ENCODE measurements at places on chromosomes 6 and 20.

DNA sequence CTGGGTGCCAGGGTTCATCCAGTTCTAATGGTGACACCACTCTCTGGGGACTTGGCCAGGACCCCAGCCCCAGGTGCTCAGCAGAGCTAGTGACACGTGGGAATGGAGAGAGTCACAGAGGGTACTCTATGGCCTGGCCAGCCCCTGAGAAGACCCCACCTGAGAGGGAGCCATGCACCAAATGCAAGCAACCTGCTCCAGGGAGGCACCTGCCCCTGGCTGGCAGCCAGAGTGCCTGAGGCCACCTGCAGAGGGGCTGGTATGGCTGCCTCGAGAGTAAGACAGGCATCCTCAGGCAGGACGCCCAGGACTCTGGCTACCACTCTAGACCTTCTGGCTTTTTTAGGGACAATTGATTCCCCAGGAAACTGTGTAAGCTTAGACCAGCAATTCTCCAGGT, 38.6 kb upstream of the CST7 start:
- DNase-seq, result no peak

DNA sequence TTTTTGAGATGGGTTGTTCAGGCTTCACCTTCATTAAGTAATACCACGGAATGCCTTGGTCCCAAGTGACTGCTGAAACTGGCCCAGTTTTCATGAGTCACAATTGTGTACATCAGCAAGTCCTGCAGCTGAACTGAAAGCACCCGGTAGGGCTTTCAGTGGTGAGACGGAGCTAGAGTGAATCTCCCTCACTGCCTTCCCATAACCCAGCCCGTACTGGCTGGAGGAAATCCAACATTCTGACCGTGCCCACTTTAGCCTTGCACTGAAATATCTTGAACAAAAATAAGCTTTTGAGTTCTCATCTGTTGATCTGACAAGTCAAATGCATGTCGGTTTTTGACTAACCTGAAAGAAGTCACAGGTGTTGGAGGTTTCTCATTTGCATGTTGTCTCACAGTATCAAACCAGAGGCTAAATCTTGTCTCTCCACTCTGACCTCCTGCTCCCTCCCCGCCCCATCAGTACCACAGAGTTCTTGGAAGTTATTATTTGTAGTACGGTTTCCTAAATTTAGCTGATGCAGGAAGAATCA, 35.9 kb downstream of the DUSP22 start:
- DNase-seq, result no peak

GRCh38 chr20:7585126-7585679, 355.1 kb downstream of the HAO1 start:
- DNase-seq, result no peak

DNA sequence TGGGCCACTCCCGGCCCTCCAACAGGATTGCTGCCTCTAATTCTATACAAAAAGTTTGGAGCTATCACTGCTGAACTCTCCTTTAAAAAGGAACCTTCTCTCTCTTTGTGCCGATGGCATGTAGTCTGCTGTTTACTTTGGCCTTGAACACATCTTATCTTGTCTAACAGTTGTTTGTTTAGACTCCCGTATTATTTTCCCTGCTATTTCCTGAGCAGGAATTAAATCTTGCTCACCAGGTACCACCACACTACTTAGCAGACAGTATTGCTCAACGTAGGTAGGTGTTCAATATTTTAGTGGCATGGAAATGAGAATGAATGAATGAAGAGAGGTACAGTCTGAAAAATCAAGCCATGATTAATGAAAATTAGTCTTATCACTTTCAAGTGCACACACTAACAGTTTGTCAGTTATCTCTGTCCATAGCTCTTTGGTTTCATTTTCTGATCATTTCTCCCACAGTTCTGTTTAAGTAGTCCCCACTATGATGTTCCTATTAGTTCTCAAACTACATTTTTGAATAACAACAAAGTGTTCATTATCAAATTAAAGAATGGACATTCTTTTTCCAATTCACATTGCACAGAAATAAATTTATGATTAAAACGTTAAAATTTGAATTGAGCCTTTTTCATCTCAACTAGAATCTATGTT, 6.8 kb upstream of the HEY2 start:
- no peak for DNase-seq

DNA sequence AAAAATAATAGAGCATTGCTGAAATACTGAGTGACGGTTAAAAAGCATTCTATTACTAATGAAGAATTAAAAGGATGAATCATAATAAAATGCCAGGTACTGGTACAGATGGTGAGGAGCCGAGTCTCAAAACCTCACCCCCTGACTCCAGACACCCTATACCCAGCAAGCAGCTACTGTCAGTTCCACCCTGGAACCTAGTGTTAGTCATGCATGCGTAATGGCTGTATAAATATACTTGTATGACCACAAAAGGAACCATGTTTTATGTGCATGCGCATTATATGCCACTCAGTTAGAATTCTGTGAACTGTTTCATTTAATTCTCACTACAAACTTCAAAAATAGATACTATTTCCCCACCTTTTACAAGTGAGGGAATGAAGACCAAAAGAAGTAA, 568.7 kb upstream of the RNF217 start:
- no peak for DNase-seq

DNA sequence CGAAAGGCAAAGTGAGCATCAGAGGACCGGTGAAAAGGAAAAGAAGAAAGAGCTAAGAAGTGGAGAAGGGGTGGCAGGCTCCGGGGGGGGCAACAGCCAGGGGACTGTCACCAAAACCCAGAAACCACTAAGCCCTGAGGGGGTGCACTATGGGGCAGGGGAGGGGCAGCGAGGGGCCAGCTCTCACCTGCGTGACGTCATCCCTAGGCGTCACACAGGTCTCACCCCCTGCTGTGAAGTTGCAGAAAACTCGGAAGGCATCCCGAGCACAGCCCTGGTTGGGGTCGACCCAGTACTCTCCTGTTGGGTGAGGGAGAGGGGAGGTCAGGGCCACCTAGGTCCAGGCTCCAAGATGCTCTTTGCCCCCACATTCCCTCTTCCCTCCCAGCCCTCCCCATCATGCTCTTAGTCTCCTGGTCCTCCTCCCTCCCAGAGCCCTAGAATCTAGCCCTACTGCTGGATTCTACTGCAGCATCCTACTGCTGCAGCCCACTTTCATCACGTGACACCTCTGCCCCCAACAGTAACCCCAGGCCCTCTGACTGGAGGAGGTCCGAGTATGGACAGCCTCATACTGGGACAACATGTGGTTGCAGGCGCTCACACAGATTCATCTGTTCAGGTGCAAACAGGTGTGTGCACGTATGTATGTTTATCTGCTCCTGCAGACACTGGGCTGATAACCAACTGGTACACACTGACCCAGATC, 27.4 kb downstream of the COL11A2 start:
- no peak for DNase-seq

- peak; percentile 80 for DNase-seq
Observed at GRCh38 chr20:64057628-64058498, 5.1 kb upstream of the TCEA2 start.

- no peak for DNase-seq
Observed at GRCh38 chr6:112338166-112338709, 8.9 kb upstream of the RFPL4B start.

DNA sequence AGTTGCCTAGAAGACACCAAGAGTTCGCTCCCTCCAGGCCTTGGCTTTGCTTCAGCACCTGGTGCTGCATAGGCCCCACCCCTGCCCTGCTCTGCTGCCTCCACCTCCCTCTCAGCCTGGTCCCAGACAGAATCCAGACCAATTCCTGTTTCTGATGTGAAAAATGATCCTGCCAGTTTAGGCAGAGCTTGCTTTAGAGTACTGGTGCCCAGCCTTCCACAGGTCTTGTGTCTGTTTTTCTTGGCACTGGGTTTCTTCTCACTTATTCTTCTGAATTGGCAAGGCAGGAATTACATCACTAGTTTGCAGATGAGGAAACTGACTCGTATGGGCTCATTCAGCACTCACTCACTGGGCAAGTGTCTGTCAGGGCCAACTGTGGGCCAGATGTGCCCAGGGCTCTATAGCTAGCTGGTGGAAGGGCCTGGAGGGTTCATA, 53.0 kb downstream of the HLA-A start:
- DNase-seq, result no peak

GRCh38 chr6:153590411-153590810, 448.6 kb upstream of the OPRM1 start:
- no peak for DNase-seq

Data from activated CD8-positive, alpha-beta memory T cell treated with anti-CD3 and anti-CD28 coated beads for 48 hours (primary cell).